ENCODE measurements at places on chromosomes 2 and 18.
A peak's percentile ranks its signal among the peaks of the same experiment; 100 is the strongest.

DNA sequence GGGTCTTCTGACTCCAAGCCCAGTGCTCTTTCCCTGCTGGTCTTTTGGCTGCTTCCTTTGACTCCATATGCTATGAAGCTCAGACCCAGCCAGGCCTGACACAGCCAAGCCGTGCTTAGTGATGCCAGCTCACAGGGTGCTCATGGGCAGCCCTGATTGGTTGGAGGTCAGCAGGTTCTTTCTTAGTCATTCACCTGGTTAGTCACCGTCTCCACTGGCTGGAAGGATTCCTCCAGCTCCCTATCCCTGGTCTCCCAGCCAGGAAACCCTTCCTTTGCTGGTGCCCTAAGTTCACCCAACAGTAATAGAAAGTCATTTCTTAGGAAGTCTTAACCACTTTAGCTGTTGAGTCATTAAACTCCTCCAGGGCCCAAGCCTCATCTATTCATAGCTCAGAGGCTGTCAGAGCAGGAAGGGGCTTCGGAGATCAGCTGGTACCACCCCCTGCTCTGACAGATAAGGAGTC lies 3.9 kb downstream of the KCNK3 start:
- no peak overlapping the region for H3K27ac ChIP-seq
- H3K27me3 ChIP-seq: peaks cover 37% of the 10 kb centered on the region
- no peak for DNase-seq
- H3K36me3 ChIP-seq: no peaks in the 10 kb centered on the region
- peaks cover 10% of the 10 kb centered on the region for H3K4me1 ChIP-seq

GRCh38 chr18:64409511-64409910 lies 260.6 kb upstream of the LINC00305 start:
- peak; percentile 17 for DNase-seq
- H3K36me3 ChIP-seq: no peaks in the 10 kb centered on the region
- no peaks in the 10 kb centered on the region for H3K27me3 ChIP-seq

DNA sequence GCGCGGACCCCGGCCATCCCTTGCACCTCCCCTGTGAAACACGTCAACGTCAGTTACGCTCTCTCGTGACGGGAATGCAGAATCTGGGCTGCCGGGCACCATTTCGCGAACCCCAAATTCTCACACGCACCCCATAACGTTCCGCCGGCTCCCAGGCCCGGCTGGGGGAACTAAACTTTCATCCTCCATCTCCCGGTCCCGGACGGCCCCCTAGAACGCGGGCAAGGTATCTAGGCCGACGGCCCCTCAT lies 544 bp downstream of the DNAJC27 start:
- H3K4me3 ChIP-seq: peak overlapping the region; percentile 98
- H3K27me3 ChIP-seq: no peaks in the 10 kb centered on the region
- no peaks in the 10 kb centered on the region for H3K4me1 ChIP-seq
- DNase-seq: no peak
- peak overlapping the region; percentile 99 for H3K27ac ChIP-seq

- H3K27ac ChIP-seq: no peak overlapping the region
- no peaks in the 10 kb centered on the region for H3K27me3 ChIP-seq
- no peak for DNase-seq
- peaks cover 37% of the 10 kb centered on the region for H3K36me3 ChIP-seq
- no peak overlapping the region for H3K4me3 ChIP-seq
- no peaks in the 10 kb centered on the region for H3K4me1 ChIP-seq
These were observed 38.8 kb downstream of the NCAPH start for GRCh38 chr2:96374211-96374951.

- no peaks in the 10 kb centered on the region for H3K27me3 ChIP-seq
- no peaks in the 10 kb centered on the region for H3K36me3 ChIP-seq
- no peak within 1 kb of the TSS for H3K27ac ChIP-seq
- peak; percentile 68 for DNase-seq
- H3K4me1 ChIP-seq: peaks cover 8% of the 10 kb centered on the region
- peak within 1 kb of the TSS; percentile 27 for H3K4me3 ChIP-seq
These were observed at the start of gene MC5R for GRCh38 chr18:13823707-13824395. MC5R (plus strand) TSS chr18:13824149; CDS start chr18:13825766, 1,617 bp downstream.

- no peak overlapping the region for H3K4me3 ChIP-seq
- H3K4me1 ChIP-seq: peaks cover 2% of the 10 kb centered on the region
- H3K36me3 ChIP-seq: no peaks in the 10 kb centered on the region
- no peak overlapping the region for H3K27ac ChIP-seq
These were observed 112.1 kb upstream of the FHL2 start for GRCh38 chr2:105510761-105511528.

GRCh38 chr2:239345251-239345650 lies 55.6 kb downstream of the HDAC4 start:
- H3K4me1 ChIP-seq: no peaks in the 10 kb centered on the region
- peaks cover 34% of the 10 kb centered on the region for H3K36me3 ChIP-seq
- no peak for DNase-seq
- no peak overlapping the region for H3K4me3 ChIP-seq
- H3K27ac ChIP-seq: no peak overlapping the region

GRCh38 chr2:84792856-84793522 lies 87.9 kb downstream of the TRABD2A start:
- H3K27ac ChIP-seq: no peak overlapping the region
- no peaks in the 10 kb centered on the region for H3K36me3 ChIP-seq
- H3K27me3 ChIP-seq: no peaks in the 10 kb centered on the region
- DNase-seq: no peak
- no peak overlapping the region for H3K4me3 ChIP-seq

GRCh38 chr18:56748698-56749268 lies 97.6 kb downstream of the WDR7 start:
- no peaks in the 10 kb centered on the region for H3K4me1 ChIP-seq
- H3K27me3 ChIP-seq: no peaks in the 10 kb centered on the region

GRCh38 chr18:5444269-5444668 lies 99.5 kb downstream of the EPB41L3 start:
- H3K27ac ChIP-seq: no peak overlapping the region
- DNase-seq: no peak
- H3K27me3 ChIP-seq: no peaks in the 10 kb centered on the region

- H3K36me3 ChIP-seq: peaks cover 37% of the 10 kb centered on the region
- H3K4me1 ChIP-seq: no peaks in the 10 kb centered on the region
These were observed 32.1 kb downstream of the RPRD1A start for GRCh38 chr18:36035253-36035652.

Data from neuronal stem cell (in vitro differentiated cells).